ENCODE measurements at places on chromosomes 4 and X.
A peak's percentile ranks its signal among the peaks of the same experiment; 100 is the strongest.

DNA sequence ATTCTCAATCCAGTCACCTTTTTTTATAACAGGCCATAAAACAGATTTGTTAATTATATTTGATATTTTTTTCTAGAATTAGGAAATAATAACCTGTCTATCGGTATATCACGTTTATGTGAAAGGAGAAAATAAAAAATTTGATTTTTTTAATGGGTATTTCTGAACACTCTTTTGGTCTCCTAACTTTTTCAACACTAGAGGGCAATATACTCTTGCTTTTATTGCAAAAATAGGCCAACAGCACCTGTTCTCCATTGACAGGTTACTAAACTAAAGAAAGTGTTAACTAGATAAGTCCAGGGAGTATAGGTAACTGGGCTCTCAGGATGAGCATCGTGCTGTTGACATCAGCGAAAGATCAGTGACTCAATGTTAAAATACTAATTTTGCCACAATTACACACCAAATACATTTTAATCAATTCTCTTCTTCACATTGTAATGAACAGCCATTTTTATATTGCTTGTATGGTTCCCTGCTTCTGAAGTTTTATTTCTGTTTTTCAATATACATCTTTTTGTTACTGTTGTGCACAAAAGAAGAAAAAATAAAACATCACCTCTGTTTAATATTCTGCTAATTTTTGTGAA is 22.8 kb downstream of the NDST4 start:
- peak; percentile 23 for DNase-seq

- DNase-seq: no peak
Measured at GRCh38 chr4:64533159-64533558, 123.9 kb upstream of the TECRL start.

GRCh38 chr4:139278485-139278884 is 1.5 kb downstream of the MGARP start:
- DNase-seq: no peak

DNA sequence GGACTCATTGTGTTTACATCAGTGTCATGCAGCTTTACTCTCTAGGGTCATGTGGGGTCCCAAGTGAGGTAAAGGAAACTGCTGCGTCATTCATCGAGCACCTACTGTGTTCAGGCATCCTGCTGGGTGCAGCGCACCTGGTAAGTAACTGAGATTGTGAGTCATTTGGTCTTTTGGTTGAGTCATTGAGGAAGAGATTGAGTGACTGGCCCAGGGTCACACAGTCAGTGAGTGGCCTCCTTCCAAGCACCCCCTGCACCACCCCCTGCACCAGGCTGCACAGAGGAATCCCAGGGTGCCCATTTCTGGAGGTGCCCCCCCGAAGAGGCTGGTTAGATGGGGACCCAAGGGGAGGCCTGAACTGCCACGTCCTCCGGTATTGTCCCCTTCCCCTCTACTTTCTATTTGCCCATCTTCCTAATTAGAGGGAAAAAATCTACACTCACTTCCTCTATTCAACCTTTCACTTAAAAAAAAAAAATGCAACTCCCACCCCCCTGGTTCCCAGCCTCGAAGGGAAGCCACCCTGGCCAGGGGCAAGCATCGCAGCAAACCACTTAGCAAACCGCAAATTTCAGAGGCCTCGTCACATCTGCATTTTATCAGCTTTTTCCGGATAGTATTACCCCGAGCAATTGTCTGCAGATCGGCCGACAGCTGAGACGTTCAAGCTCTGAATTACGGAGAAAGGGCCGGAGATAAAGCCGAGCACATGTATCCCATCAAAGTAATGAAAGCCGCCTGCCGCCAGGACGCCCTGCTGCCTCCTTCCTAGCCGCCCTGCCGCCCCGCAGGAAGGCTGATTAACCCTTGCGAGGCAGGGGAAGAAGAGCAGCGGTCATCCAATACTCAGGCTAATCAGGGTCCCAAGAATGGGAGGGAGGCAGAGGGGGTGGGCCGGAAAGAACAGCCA is 96.3 kb upstream of the MSX1 start:
- DNase-seq: no peak

DNA sequence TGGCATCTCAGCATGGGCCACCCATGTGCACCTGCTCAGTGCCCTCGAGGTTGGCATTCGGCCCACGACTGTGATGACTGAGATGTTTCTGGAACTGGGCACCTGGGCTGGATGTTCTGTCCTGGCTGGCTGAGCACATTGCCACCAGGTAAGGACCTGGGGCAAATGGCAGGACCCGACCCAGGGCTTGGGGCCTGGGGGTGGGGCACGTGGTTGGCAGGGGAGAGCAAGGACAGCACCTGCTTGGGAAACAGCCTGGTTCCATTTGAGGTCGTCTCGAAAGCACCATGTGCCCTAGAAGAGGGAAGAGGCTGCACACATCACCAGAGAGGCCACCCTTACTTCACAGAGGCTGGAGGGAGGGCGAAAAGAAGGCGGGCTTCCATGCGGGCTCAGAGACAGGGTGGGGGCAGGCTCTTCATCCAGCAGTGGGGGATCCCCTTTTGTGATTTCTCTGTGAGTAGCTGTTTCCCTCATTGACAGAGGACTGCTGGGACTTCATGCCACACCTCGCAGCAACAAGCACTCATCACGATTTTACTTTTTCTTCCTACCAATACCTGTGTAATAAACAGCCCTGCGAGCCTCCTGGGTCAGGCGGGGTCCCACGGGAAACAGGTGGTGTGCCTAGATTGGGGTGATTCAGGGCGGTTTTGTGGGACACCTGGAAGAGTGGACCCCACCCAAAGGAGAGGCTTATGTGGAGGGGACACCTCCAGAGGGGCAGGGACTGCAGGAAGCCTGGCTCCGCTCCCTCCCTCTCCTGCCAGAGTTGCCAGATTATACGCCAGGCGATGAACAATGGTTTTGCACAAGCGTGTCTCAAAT is 12.0 kb downstream of the TMEM187 start:
- peak; percentile 54 for DNase-seq

DNA sequence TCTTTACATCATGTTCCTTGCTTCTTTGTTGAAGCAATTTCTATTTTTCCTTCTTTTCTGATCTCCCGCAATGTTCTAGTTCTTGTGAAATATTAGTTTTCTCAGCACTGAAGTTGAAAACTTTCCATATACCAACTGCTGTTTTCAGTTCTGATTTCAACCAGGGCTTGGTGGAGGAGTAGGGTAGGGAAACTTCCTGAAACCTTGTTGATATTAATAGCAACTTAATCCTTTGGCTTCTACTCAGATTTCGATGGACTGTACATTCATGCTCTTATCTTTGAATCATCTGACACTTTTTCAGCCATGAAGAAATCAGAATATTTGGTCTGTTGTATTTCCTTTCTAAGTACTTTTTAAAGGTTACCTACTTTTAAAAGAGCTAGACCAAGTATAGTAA is 315.8 kb downstream of the RPA4 start:
- DNase-seq: no peak

DNA sequence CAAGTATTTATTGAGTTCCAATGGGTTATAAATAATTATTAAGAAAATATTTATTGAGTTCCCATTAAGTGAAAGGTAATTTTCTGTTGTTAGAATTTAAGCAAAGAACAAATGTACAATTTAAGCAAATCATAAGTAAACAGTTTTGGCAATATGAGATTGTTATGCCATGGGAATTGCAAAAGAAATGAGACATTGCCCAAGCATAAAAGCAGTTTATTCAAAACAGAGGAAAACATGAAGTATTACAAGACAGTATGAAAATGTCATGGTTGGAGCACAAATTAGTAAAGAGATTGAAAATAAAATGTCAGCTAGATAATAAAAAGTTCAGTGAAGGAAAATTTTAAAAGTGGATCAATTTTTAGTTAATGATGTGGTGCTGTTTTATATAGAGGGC is 706.1 kb upstream of the EPHA5 start:
- no peak for DNase-seq

DNA sequence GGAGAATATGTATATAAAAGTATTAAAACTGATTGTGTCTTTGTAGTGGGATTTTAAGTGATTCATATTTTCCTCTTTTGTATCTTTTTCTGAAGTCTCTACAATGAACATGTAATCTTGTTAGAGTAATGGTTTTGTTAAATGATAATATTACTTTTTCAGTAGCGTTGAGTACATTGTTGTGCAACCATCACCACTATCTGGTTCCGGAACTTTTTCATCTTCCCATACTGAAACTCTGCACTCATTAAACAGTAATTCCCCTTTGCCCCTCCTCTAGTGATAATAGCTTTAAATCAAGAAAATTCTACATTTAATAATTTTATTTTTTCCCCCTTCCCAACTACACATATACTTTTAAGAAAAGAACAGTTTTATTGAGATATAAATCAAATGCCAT is 23.3 kb downstream of the SHROOM3 start:
- DNase-seq: no peak

GRCh38 chr4:15690020-15690809 is 8.6 kb downstream of the FAM200B start:
- no peak for DNase-seq

DNA sequence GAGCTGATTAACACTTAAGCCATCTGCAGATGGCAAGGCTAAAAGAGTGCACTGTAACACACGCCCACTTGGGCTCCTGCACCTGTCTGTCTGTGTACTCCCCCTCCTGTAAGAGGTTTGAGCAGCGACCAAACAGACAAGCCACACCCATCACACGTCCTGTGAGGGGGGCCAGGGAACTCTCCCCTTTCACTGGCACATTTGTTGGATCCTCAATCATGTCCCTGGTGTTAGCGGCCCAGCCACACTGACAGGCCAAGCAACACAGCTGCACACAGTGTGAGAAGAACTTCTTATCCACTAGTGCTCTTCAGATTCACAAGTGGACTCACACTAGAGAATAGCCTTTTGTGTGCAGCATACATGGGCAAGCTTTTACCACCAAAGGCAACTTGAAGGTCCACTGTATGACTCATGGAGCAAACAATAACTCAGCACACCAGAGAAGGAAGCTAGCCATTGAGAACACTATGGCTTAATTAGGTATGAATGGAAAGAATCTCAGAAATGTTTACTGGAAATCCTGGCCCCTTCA is 29.1 kb upstream of the UTP14A start:
- no peak for DNase-seq

DNA sequence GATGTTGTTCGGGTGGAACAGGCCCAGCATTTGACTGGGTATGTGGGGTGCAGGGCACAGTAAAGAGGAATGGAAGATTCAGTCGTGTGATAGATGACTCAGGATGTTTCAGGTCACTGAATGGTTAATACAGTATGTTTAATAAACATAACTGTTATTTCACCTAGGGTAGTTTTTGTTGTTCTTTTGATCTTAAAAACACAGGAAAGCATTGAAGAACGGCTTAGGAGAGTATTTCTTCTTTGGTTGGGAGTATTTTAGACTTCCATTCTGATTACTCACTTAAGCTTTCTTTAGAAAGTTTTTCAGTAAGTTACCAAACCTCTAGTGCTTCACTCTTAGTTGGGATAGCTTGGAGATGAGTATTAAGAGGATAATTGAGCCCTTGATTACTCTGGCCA is 62.3 kb downstream of the STAG2 start:
- DNase-seq: peak; percentile 5

DNA sequence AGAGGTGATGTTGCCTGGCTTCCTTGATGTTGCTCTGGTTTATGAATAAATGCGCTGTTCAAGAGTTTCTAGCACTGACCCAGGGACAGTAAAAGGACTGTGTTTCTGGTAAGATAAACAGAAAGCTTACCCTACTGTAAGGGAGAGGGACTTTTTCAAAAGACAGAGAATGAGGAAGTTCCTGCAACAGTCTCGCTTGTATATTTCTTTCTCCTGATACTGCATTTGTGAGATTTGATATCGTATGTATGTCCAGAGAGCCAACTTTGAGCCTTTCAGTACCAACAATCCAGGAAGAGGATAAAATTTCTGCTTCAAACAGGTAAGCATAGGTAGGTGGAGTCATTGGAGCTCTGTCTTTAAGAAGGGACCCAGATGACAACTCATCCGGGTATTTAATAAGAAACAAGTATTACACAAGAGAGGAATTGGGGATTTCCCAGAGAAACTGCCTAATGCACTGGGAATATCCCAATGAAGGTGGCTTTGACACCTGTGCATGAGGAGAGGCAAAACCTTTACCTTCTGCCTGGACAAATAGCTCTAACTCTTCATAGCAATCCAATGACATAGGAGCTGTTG is 773 bp downstream of the DAPP1 start:
- DNase-seq: no peak

GRCh38 chr4:25043548-25043947 is 12.8 kb upstream of the LGI2 start:
- no peak for DNase-seq

DNA sequence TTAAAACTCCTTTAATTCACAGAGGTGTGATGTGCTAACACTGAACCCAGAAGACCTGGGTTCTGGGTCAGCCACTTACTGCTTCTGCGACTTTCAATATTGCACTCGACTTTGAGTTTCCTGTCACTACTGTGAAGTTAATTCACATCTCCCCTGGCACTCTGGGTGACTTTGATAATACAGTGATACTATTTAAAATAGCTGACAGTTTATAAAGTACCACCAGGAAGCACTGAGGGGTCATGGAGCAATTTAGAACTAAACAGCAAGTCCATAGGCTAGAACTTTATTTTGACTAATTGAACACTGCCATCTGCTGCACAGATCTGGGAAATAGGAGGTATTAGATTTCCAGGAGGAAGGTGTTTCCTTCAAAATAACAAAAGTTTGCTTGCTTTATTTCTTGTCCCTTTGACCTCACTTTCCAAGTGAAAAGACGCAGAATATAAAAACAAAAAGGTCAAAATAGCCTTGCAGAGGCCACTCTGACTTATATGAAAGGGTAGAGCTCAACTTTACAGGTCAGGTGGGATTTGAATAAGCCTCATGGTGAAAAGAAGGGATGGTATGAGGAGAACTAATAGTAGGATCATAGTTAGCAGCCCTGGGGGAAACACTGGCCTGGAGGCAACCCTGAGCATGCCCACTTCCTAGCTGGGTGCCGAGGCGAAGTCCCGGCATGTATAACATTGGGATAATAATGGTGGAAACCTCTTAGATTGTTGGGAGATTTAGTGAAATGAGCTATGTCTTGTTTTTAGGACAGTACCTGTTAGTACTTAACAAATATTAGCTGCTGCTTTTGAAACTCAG is 53.4 kb downstream of the ZNF518B start:
- peak; percentile 82 for DNase-seq

- DNase-seq: no peak
Measured at GRCh38 chr4:186936496-186937375, 213.1 kb upstream of the FAT1 start.

- DNase-seq: no peak
Measured at GRCh38 chr4:186789651-186790050, 66.0 kb upstream of the FAT1 start.
